ENCODE measurements at places on chromosomes 11 and 22.

GRCh38 chr11:111445586-111445985, 66.5 kb upstream of the POU2AF1 start:
- no peak for DNase-seq

GRCh38 chr11:96199563-96200025, 143.4 kb downstream of the MAML2 start:
- peak; percentile 25 for DNase-seq

DNA sequence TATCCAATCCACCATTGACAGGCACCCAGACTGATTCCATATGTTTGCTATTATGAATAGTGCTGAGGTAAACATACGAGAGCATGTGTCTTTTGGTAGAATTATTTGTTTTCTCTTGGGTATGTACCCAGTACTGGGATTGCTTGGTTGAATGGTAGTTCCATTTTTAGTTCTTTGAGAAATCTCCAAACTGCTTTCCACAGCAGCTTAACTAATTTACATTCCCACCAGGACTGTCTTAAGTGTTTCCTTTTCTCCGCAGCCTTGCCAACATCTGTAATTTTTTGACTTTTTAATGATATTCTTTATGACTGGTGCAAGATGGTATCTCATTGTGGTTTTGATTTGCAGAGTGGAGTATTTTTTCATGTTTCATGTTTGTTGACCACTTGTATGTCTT, 8.3 kb downstream of the FDX1 start:
- no peak for DNase-seq

DNA sequence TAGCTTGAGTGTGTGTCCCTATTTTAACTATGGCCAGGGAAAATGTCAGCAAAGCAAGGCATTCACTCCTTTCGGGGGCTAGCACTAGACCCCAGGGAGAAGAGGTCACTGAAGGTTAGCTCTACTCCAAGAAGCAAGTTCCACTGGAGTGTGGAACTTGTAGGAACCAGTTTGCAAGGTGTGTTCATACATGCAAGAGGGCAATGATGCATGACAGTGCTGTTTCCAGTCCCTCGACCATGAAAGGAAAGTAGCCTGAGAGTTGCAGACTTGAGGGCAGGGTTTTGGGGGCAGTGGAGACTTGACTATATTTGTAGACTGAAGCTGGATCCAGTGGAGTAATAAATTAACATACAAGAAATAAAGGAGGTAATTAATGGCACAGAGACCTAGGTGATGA, 21.6 kb upstream of the SLC36A4 start:
- DNase-seq, result no peak

DNA sequence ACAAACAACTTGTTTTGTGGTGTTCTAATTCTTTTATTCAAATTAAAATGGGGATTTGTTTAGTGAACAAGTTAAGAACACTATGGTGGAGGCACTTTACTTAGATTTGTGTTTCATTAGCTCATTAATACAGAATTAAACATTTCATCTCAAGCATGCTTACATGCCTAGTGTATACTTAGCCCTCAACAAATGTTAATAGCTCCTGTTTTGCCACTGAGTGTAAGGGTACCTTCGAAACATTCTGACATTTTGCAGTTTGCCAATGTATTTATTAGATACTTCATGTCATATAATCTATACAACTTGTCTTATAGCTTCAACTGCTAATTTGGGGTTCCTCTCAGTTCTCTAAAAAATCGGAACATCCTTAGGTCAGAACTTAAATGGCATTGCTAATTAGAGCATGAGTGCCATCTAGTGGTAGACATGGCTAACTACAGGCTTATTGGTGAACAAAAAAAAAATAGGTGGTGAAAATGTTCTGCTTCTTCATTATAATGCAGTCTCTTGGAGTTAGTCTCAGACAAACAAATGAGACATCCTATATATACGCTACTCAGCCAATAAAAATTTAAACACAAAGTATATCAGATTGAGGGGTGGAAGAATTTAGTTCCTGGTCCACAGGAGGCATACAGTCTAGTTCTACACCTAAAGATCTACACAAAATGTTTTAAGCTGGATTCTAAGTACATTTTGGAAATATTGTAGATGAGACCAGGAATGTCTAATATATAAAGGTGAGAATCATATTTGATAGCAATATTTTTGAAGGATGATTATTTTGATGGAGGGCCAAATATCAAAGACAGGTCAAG, 4.9 kb upstream of the CNTN5 start:
- no peak for DNase-seq

GRCh38 chr11:115674176-115674936, 170.1 kb upstream of the CADM1 start:
- DNase-seq, result no peak

GRCh38 chr11:66417000-66417399, 3.8 kb upstream of the NPAS4 start:
- DNase-seq, result no peak
